ENCODE measurements at places on chromosomes 2 and 18.

DNA sequence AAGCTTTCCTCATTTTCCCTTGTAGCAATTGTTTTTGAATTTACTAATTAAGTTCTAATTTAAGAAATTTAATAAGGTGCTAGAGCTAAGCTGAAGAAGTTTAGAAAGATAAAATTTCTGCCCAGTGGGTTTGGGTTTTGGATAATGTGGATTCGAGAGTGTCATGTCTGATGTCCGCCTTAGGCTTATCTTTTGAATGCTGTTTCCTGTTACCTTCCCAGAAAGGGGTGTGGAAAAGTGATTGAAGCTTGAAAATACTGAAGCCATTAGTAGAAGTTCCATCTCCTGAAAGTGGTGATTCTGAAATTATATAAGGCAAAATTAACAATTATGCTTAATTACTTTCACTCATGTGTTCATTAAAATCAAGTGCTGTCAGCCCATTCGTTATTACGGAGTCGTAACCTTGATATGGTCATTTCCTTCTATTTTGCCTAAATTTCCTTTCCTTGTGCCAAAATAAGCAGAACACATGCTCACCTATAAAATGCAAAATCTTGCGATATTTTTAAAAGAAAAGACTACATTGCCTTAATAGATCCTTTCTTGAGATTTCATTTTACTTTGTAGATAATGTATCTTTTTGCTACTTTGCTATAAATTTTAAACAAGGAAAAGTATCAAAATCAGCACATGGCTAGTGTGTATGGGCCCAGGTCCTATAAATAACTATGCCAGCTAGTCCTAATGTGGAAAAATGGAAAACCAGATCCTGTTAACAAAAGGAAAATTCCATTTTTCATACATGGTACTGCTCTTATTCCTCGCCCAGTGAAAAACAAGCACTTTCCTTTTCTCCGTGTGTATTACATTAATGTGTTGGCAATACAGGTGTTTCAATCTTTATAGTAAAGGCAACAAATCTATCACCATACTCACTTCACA, 97.3 kb downstream of the ICOS start:
- no peak for DNase-seq

DNA sequence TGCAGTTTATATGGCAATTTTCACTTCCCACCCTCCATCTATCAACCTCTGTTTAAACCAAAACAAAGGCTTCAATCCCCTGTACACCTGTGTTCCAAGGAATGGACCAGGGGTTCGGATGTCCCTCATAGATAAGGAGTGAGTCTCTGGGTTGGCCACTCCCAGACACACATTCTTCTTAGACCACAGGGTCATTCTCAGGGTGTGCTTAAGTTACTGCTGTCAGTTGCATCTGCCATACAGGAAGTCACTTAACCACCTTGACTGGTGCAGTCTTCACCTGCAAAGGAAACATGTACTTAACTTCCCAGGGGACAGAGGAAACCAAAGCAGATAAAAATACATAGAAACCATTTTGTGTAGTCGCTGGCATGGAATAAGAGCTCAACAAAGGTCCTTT, 151.0 kb upstream of the NDUFV2 start:
- DNase-seq, result no peak

GRCh38 chr2:74653589-74653984, 460 bp upstream of the SEMA4F start:
- DNase-seq, result no peak

DNA sequence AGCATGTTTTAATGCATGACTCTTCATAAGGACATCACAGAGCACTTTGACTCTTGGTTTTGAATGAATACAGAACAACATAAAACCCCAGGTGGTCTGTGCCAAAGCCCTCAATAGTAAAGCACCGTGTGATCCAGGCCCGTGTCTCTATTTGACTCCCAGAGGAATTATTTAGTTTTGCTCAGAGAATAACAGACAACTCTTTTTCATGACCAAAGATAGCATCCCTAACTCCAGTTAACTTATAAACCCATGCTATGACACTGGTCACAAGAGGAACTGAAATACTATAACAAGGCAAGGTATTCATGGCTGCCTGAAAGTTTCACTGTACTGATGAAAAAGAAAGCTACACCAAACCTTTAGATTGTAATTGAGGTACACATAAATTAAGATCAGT, 128.4 kb downstream of the IKZF2 start:
- DNase-seq, result no peak

GRCh38 chr2:120279708-120280107, 27.1 kb downstream of the RALB start:
- DNase-seq, result no peak

DNA sequence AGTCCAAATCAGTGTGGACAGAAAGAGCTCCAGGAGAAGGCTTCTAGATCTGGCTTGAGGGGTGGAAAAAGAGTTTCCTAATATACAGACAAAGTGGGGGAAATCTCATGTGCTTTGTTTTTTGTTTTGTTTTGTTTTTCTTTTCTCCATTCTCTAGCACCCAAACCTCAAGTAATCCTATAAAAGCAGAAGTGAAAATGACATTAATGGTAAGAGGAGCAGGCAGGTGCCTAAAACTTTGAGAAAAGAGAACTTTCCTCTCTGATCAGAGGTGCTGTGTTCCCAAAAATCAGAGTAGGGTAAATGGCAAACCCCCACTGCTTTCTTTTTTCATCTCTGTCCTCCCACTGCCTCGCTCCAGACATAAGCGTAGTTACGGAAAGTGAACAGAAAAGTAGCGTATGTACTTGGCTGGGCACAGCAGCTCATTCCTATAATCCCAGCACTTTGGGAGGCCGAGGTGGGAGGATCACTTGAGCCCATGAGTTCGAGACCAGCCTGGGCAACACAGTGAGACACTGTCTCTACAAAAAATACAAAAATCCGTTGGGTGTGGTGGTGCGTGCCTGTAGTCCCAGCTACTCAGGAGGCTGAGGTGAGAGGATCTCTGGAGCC, 77.8 kb downstream of the FAM161A start:
- no peak for DNase-seq

DNA sequence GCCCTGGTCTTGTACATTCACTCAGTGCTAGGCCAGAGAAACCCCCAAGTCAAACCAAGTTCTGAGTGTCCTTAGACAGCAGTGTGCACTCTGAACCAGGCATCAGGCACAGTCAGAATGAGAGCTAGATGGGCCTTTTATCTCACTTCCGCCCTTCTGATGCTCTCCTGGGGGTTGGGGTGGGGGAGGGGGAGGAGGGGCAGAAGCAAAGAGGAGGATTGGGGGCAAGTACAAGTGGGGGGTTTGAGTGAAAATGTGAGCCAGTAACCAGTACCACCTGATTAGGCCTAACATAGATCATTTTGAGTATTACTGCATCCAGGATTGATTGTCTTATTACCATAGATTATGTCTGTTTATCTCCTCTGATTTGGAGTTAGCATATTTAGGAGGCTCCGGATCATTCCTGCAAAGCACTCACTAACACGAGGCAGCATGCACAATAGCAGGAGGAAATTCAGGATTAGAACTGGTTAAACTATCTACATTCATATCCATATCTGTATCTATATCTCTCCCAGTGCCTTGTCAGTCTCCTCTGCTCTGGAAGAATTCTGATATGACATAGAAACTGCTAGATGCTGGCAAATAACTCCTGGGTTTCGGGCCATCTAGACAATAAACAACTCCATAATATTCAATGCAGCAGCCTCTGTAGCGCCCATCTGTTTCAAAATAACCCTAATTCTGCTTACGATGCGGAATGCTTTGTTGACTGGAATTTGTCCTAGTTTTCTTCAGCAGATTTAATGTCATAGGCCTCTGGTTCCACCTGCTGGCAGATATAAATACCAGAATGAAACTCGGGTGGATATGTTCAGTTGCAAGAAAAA, 149.1 kb downstream of the RHBDD1 start:
- peak; percentile 9 for DNase-seq

DNA sequence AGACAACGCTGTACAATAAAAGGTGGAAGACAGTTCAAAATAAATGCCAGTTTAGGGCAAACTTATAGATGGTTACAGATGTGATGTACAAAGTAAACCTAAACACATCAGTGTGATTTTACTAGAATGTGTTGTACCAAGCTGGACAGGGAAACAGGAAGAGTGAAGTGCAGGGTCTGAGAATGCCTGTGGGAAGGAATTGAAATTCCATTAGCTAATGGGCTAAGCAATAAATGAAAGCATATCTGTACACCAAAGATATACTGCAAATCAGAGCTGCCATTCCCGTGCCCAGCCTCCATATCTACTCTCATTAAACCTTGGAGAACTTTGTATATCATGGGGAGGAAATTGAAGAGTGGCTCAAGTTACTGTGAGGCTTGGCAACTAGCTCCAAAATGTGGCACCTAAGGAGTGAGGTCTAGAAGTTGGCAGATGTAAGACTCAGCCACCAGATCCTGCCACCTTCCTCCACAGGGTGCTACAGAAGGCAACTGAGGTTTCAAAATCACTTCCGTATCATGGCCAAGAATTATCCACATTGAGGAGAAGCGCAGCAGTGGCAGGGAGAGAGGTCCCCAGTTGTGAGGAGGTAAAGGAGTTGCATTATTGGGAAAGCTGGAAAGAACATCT, 277.8 kb downstream of the TCF4 start:
- no peak for DNase-seq

DNA sequence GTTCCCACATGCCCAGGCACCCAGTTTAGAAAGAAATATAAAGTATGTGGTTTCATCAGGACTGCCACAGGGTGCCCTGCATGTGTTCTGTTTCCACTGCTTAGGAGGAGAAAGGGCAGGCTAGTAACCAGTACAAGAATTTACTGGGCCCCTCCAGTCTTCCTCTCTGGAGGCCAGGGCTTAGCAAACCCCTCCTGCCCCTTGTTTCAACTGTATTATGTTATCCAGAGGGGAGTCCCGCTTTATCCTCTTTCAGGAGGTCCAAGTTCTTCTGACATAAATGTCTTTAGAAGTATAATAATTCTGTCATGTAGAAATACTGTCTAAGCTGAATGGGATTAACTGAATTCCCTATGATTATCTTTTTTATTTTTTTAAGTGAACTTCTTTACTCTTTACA, 132.1 kb downstream of the WDSUB1 start:
- no peak for DNase-seq

GRCh38 chr2:105406221-105406620, 7.4 kb upstream of the FHL2 start:
- DNase-seq, result no peak

DNA sequence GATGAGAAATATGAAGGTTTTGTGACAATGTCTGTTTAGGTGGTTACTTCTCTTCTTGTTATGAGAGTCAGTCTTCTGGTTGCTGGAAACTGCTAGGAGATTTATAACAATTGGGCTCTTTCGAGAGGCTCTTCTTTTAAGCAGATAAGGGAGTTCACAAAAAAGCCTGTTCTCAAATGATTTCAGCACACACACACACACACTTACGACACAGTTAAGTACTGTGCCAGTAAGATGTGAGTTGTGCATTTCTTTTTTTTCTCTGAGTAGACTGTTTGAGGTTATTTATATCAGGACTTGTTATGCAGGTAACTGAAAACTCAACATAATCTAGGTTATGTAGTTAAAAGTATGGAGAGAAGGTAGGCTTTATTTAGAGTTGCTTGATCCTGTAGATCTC, 49.8 kb downstream of the MSH2 start:
- DNase-seq, result no peak

DNA sequence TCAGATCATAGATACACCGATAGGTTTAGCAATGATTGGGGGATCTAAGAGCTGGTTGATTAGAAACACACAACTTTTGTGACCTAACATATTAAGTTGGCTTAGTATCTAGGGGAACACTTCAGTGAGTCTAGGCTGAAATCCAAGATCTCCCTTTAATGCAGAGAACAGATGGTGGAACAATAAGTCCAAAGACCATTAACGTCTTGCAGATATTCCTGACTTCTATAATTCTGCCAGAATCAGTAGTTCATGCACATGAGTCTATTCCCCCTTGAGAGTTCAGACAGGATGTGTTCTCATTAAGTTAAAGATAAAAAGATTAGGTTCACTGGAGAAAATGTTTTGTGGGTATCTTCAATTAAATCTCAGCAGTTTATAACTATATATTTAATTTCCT, 506.5 kb downstream of the TSN start:
- no peak for DNase-seq

GRCh38 chr18:35470435-35470834, 27.3 kb downstream of the INO80C start:
- DNase-seq, result no peak

DNA sequence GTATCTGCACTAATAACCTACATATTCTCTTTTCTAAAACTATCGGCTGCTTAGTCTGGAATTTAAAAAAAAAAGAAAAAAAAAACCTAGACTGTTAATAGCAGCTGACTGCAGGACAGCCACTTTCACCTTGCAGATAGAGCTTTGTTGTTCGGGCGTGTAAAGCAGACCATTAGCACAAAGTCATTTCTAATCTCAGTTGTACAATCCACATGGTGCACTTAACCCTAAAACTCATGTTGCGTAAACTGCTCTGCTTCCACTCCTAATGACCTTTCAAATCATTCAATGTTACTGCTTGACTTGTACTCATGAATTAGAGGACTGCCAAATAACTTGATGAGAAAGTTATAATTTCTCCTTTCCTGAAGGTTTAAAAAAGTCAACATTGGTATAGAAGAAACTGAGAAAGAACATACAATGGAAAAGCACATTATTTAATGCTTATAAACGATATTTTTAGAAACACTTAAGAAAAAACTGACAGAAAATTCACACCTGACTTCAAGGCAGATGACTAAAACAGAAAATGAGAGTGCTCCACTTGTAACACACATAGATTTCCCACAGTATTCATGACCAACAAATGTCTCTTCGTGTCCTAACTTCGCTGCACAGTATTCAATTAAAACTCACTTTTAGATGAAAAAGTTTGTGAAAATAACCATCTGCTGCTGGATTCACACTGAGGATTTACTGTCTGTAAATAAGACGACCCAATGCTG, 2.6 kb downstream of the CDH2 start:
- no peak for DNase-seq

- no peak for DNase-seq
These were observed 180.3 kb downstream of the EIPR1 start for GRCh38 chr2:3197308-3197707.

DNA sequence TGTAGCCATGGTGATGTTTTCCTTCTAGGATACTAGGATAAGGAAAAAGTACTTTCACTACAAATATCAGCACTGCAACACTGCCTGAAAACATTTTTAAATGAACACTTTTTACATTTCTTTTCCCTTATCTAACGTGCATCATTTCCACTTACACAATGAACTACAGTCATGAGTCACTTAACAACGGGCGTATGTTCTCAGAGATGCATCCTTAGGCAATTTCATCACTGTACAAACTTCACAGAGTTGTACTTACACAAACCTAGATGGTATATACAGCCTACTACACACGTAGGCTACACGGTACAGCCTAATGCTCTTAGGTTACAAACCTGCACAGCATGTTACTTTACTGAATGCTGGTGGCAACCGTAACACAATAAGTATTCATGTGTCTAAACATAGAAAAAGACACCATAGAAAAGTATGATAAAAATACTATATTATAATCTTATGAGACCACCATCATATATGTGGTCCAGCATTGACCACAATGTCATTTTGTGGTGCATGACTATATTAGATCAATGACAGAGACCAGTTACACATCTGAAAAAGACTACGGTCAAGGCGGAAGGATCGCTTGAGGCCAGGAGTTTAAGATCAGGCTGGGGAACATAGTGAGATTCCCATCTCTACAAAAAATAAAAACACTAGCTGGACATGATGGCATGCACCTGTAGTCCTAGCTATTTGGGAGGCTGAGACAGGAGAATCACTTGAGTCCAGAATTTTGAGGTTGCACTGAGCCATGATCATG, 39.8 kb downstream of the WDR33 start:
- no peak for DNase-seq

All from activated CD4-positive, alpha-beta T cell treated with anti-CD3 and anti-CD28 coated beads, Interleukin-2, amount 50 U/mL, for 1 hour (primary cell).